ENCODE measurements at places on chromosomes 1 and 21.

GRCh38 chr1:171841931-171842761 is 848 bp downstream of the DNM3 start:
- DNase-seq, result no peak

DNA sequence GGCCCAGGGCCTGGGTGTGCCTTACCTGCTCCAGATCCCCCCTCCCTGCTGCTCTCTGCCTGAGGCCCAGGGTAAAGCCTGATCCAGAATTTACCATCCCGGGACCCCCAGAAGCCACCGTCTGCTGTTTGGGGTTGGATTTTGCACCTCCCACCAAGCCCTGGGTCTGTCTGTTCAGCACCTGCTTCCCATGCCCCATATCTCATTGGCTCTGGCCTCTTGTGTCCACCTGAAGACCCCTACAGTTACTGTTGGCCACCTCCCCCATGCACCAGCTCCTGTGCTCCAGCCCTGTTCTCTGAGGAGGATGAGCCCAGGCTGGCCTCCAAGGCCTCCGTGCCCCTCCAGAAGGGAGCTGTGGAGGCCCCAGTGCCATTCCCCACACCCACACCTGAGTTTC is 113.9 kb downstream of the GRIK3 start:
- DNase-seq, result no peak

DNA sequence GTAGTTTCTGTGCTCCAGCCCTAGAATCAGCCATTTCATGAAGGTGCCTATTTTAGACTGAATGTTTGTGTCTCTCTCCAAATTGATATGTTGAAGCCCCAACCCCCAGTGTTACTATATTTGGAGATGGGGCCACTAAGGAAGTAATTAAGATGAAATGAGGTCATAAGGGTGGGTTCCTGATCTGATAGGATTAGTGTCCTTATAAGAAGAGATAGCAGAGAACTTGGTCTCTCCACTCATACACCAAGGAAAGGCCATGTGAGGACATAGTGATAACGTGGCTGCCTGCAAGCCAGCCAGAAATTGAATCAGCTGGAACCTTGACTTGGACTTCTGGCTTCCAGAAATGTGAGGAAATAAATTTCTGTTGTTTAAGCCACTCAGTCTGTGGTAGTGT is 12.3 kb downstream of the RAVER2 start:
- DNase-seq, result peak; percentile 37

DNA sequence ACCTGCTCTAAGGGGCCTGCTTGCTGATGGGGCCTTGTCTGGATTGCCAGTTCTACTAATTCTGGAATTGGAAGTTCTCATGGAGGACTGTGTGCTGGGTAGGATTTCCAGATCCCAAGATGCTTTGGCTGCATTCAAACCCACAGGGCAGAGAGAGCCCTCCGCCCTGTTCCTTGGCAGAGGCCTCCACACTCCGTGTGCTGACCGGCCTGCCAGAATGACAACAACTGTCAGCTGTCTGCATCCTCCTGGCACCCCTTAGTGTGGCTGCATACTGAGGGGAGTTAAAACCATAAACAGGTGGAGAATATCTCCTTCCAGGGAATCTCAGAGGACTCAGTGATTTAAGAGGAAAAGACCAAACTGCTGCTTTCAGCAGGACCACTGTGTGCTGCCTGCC is 60.7 kb downstream of the ADARB1 start:
- DNase-seq, result no peak

GRCh38 chr1:88455621-88456256 is 228.3 kb upstream of the PKN2 start:
- no peak for DNase-seq
